Thyroid gland (tissue), 4 donors: ENCODE measurements at places on chromosomes 5 and 9.
A peak's percentile ranks its signal among the peaks of the same experiment; 100 is the strongest.

DNA sequence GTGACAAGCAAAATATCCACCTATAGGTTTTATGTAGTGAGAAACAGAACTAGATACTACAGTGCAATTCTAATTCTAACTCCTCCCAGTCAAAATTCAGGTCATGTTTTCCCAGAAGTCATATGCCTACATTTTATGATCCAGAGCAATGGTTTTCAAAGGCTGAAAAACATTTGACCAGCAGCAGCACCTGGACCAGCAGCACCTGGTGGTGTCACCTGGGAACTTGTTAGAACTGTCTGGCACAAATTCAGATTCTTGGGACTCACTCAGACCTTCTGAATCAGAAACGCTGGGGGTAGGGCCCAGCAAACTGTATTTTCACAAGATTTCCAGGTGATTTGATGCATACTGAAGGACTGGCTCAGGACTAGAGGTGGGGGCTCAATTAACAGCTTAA is 367.7 kb upstream of the RFX3 start:
- peak; percentile 33 for DNase-seq

DNA sequence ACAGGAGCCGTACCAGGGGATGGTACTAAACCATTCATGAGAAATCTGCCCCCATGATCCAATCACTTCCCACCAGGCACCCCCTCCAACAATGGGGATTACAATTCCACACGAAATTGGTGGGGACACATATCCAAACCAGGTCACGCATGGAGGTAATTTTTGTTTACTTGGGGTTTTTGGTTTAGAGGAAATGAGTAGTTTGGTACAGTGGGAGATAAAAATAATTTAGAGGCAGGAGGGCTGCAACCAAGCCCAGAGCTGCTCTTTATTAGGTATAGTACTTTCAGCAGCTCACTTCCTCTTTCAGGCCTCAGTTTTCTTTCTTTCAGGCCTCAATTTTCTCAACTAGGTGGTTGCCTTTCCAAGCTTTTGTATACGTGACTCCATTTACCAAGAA is 23.2 kb downstream of the PRUNE2 start:
- DNase-seq = no peak

GRCh38 chr9:91954841-91955471 is 4.9 kb upstream of the ROR2 start:
- DNase-seq = peak; percentile 66

- DNase-seq = no peak
Observed at GRCh38 chr5:5179597-5179996, 39.5 kb downstream of the ADAMTS16 start.

- peak; percentile 57 for DNase-seq
Observed at GRCh38 chr5:160508780-160509361, 87.2 kb downstream of the PTTG1 start.

DNA sequence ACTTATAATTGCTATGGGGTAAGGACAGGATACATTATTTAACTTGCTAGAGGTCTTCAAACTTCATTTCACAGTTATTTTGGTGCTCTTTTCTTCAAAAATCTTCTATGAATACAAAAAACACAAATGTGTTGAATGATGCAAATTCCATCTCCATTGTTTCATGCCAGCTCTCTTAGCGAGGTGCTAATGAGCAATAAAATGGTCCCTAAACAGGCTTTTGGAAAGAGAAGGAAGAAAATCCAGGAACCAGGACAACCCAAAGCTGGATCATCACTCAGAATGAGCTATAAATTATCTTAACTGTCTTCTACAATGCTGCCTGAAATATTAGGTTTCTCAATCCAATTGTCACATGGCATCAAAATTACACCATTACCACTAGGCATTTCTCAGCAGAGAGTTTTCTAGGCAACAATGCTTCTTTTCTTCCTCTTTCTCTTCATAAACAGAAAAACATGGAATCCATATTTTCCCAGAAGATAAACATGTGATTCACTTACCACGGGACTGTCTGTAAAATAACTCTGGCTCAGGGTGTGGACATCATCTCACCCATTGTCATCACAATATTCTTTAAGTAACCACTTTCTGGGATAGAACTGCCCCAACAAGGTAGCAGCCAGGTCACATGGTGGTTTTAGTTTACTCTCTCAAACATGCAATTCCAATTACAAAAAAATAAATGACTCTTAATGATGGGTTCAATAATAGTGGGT is 249.4 kb downstream of the NPR3 start:
- DNase-seq = no peak

- DNase-seq = peak; percentile 51
Observed at GRCh38 chr9:96688187-96688586, 33.1 kb upstream of the PRXL2C start.

- DNase-seq = peak; percentile 96
Observed at GRCh38 chr5:139635606-139636206, 12.4 kb upstream of the CXXC5 start.

DNA sequence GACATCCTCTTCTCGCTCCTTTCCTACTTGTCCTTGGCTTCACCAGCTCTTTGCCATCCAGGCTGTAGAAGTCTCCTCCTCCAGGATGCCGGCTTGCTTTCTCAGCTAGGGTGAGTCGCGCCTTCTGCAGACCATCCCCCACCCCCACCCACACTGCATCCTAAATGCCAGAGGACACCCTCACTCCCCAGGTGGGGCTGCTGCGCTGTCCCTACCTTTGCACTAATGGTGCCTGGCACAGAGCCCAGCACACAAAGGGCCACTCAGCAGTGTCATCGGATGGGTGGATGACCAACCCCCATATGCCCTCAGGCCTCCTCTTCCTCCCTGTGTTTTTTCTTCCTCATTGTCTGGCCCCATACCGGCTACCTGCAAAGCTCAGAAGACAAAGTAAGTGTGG is 14.8 kb downstream of the IL9 start:
- DNase-seq = no peak
